ENCODE measurements at places on chromosomes 16 and 17. TPM values are rescaled to one million over a fixed set of nuclear protein-coding genes. Genes with fewer than 3 reads are reported as not detected.
A peak's percentile ranks its signal among the peaks of the same experiment; 100 is the strongest.

GRCh38 chr17:40921026-40921425, 16.4 kb downstream of the KRT23 start:
- no peak for DNase-seq

Gene C17orf50
- total RNA-seq: not detected

Gene ENKD1
- 14.5 TPM for total RNA-seq

Gene TMEM88
- total RNA-seq: 10.7 TPM

GRCh38 chr17:30021708-30022317, 80.4 kb downstream of the EFCAB5 start:
- DNase-seq: no peak

Gene KRT33B
- total RNA-seq: not detected

- DNase-seq: no peak
These were observed 645 bp downstream of the DNAH17 start for GRCh38 chr17:78576389-78577112.

DNA sequence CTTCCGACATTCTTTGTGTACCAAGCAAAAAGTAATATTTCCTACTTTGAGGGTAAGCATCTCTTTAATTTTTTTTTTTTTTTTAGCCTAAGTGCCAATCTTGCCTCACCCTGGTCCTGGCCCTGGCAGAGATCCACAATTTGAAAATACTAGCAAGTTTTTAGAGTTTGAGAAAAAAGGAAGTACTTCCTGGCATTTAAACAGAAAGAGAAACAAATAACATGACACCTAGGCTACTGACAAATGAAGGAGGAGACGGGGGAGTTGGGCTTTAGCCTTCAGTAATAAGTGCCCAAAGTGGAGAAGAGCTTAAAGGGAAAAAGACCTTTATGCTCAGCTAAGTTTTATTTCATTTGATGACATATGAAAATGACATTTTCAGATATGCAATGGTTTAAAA, 92.8 kb downstream of the HS3ST3A1 start:
- no peak for DNase-seq

- DNase-seq: no peak
These were observed 1.3 kb downstream of the C17orf58 start for GRCh38 chr17:67994817-67995569.

Gene GSG1L
- 1.6 TPM for total RNA-seq

- DNase-seq: no peak
These were observed 116.1 kb upstream of the RBBP6 start for GRCh38 chr16:24423312-24423711.

- DNase-seq: no peak
These were observed 630 bp upstream of the HOXB2 start for GRCh38 chr17:48545539-48545938.

Gene GPR139
- total RNA-seq: not detected

- DNase-seq: no peak
These were observed 22.1 kb downstream of the CYTH1 start for GRCh38 chr17:78759969-78760352.

Gene KRTAP1-5
- not detected for total RNA-seq

DNA sequence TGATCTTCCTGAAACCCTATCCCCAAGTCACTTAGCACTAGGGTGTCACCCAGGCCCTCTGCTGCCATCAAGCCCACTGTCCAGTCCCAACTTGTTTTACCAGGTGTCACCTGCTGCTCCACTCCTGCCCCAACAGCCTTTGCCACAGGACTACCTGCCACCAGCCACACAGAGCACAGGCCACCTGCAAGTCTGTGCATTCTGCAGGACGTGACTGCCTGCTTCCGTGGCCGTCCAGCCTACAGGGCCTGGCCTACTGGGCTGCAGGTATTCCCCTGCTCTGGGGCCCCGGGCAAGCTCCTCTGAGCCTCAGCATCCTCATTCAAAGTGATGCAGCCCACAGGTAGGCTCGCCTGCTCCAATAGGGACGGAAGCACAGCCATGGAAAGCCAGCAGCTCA, 3.2 kb downstream of the MCRIP1 start:
- no peak for DNase-seq

DNA sequence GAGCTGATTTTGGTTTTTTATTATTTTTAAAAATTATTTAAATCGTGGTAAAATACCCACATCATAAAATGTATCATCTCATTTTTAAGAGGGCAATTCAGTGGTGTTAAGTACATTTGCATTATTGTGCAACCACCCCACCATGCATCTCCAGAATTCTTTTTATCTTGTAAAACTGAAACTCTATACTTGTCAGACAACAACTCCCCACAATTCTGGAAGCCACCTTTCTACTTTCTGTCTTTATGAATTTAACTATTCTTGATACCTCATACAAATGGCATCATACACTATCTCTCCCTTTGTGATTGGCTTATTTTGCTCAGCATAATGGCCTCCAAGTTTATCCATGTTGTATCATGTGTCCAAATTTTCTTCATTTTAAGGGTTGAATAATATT, 97.9 kb downstream of the HS3ST3B1 start:
- no peak for DNase-seq

Gene KRTAP4-9
- not detected for total RNA-seq

Gene SLX1B
- 12.0 TPM for total RNA-seq

DNA sequence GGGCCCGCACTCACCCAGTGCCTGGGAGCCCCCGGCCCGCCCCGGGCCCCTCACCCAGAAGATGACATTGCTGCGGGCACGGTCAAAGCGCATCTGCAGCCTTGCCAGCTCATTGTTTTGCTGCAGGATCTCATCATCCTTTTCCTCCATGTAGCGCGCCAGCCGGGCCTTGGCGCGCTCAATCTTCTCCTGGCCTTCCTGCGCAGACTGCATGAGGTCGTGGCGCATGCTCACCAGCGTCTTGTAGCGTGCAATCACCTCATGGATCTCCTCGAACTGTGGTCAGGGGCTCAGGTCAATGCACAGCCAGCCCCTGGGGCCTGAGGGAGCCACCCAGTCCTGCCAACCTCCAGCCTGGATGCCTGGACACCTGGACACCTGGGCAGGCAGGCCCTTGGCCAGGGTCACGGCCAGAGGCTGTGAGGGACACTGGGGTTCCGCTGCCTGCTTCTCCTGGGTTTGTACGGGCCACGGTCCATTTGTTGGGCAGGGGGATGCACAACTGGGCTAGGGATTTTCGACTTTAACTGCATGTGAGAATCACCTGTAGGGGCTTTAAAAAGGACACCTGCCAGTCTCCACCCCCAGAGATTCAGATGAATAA, 9.2 kb downstream of the CCDC42 start:
- no peak for DNase-seq

DNA sequence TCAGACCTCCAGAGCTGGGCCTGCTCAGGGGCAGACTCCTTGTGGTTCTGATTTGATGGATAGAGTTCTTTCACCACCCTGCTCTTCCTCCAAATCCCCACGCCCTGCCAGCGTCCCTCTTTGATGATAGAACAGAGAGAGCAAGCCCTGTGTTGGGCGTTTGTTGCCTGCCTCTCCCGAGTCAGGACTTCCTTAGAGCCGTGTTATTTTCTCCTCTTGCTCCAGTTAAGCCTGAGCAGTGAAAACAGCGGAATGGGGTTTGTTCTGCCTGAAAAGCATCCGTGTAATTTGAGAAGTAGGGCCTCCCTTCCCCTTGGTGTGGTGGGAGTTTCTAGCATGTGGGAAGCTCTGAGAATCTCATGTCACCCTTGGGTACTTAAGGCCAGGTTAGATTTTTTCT, 22.1 kb downstream of the TMEM94 start:
- DNase-seq: no peak

GRCh38 chr17:2184993-2185931, 118.3 kb downstream of the SMG6 start:
- DNase-seq: no peak

DNA sequence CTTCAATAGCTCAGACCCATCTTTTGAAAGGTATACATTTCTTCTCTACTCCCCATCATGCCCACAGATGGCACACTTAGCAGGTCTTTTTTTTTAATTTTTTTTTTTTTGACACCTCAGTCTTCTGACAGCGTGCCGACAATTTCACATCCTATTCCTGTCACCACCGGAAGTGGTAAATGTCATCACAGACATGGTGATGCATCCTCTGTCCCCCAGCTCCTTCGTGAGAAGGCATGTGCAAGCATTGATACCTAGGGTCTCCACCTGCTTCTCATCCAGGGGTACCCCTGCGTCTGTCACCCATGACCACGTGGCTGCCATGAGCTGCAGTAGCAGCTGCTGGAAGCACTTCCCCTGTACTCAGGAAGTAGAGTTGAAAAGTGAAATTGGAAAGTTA, 35.6 kb downstream of the ELAC2 start:
- no peak for DNase-seq

- DNase-seq: no peak
These were observed 106.3 kb upstream of the SIAH1 start for GRCh38 chr16:48491517-48491916.

GRCh38 chr16:82999711-83000110, 372.9 kb downstream of the CDH13 start:
- no peak for DNase-seq

Gene ETV4
- total RNA-seq: 4.0 TPM

GRCh38 chr17:60154616-60155426, 5.0 kb downstream of the CA4 start:
- peak; percentile 54 for DNase-seq

Gene BANP
- 20.6 TPM for total RNA-seq

DNA sequence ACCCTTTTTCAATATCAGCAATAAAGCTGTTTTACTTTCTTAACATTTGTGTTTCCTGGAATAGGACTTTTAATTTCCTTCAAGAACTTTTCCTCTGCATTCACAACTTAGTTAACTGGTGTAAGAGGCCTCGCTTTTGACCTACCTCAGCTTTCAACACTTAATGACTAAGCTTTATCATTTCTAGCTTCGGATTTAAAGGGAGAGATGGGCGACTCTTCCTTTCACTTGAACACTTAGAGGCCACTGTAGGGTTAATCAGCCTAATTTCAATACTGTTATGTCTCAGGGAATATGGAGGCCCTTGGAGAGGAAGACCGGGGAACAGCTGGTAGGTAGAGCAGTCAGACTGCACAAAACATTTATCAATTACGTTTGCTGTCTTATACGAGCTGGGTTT, 4.7 kb downstream of the SYNRG start:
- no peak for DNase-seq

DNA sequence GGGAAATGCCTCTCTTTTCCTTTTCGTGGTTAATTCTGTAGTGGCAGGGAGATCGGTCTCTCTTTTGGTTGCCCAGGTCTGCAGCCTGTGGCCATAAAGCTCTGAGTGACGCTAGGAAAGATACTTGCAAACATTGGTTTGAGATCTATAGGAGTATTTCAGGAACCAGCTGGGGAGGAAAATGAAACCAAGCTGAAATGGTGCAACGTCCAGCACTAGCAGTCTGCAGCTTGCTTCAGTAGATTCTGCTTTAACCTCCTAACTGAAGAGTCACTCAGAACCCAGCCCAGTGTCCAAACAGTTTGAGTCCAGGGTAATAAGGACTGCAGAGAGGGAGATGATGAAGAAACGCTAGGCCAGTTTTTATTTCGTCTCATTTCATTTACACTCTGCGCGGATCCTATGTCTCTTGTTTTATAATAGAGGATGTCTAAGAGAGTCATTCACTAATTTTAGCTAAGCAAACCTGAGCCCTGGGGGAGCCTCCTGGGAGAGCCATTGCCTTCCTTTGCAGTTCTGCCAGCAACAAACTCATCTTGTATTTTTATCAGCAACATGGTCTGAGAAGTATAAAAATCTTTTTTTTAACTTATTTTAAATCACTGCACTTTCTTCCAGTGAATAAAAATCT, 12.0 kb downstream of the SP2 start:
- DNase-seq: no peak

DNA sequence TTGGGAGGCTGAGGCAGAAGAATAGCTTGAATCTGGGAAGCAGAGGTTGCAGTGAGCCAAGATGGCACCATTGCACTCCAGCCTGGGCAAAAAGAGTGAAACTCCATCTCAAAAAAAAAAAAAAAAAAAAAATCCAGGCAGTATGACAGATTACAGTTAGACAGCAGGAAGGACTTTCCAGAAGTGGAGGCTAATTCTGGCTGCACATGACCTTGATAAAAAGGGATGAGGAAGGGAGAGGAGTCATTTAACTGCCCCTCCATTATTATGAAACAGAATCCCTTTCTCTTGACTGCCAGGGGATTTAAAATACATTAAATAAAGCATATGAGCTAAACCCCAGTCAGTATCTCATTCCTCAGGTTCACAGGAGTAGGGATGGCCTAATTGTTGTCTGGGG, 1.8 kb upstream of the ARHGAP23 start:
- DNase-seq: no peak

GRCh38 chr17:16583781-16584180, 14.8 kb upstream of the ZNF287 start:
- no peak for DNase-seq

Gene ADAD2
- 0.52 TPM for total RNA-seq

Gene CD300E
- 6.5 TPM for total RNA-seq

Gene KRTAP9-2
- not detected for total RNA-seq

- no peak for DNase-seq
These were observed 8.0 kb downstream of the FLYWCH1 start for GRCh38 chr16:2919511-2920255.

DNA sequence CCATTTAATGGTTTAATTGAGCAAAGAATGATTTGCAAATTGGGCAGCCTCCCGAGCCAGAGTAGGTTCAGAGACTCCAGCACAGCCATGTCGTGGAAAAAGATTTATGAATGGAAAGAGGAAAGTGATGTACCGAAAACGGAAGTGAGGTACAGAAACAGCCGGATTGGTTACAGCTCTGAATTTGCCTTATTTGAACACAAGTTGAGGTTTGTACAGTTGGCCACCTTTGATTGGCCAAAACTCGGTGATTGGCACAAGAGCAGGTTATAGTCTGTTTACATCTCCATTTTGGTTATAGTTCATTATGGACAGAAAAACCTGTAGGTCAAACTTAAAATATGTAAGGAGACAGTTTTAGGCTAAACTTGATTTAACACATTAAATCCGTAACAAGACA, 44.5 kb downstream of the TENT4B start:
- no peak for DNase-seq

- no peak for DNase-seq
These were observed 9.4 kb downstream of the CWC25 start for GRCh38 chr17:38815576-38816193.

DNA sequence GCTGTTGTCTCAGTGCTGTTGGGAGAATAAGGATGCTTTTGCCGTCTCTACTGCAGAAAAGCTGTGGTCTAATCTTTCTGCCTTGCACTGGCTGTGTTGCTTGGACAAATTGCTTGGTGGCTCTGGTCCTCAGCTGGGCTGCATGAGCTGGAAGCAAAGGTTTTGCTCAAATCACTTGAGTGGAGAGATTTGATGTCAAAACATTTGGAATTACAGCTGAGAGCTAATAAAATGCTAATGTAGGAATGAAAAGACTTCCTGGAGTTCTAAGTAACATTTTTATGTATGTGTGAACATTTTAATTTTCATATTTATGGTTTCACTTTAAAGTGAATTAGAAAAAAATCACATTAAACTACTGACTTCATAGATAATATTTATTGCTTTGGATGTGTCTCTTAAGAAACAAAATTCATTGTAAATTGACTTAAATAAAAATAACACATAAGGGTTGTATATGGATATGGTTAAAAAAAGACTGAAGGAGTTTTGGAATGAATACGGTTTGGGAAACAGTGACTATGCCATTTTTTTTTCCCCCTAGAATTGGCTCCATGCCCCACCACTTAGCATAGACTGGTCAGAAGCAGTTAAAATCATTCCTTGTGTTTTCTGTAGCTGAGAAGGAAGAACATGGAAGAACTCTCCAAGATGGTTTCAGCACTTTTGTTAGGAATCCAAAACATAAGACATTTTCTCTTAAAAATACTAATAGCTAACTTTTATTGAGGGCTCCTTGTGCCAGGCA, 39.2 kb upstream of the FAM20A start:
- no peak for DNase-seq

GRCh38 chr17:52419229-52419641, 260.7 kb upstream of the CA10 start:
- no peak for DNase-seq

Measured in upper lobe of right lung (tissue), 1 donor.